Activated naive CD8-positive, alpha-beta T cell treated with anti-CD3 and anti-CD28 coated beads, Interleukin-2, amount 10 ng/mL, durations not matched to agents 7 days and 5 days (primary cell): ENCODE measurements at places on chromosomes 11 and 22. TPM values are rescaled to one million over a fixed set of nuclear protein-coding genes. Genes with fewer than 3 reads are reported as not detected.

GRCh38 chr11:31247321-31247720, 122.2 kb downstream of the DCDC1 start:
- no peaks in the 10 kb centered on the region for H3K36me3 ChIP-seq
- H3K27ac ChIP-seq = no peak overlapping the region
- no peaks in the 10 kb centered on the region for H3K4me1 ChIP-seq
- no peaks in the 10 kb centered on the region for H3K27me3 ChIP-seq
- no peak for DNase-seq

- no peaks in the 10 kb centered on the region for H3K4me1 ChIP-seq
- H3K27ac ChIP-seq = no peak overlapping the region
- no peaks in the 10 kb centered on the region for H3K27me3 ChIP-seq
- H3K36me3 ChIP-seq = no peaks in the 10 kb centered on the region
- no peak for DNase-seq
Observed at GRCh38 chr11:56700914-56701485, 2.1 kb downstream of the OR9G1 start.

GRCh38 chr22:46657655-46657953, 37.4 kb downstream of the GRAMD4 start:
- DNase-seq = no peak
- H3K27ac ChIP-seq = no peak overlapping the region
- peaks cover 21% of the 10 kb centered on the region for H3K4me1 ChIP-seq
- H3K36me3 ChIP-seq = no peaks in the 10 kb centered on the region
- no peaks in the 10 kb centered on the region for H3K27me3 ChIP-seq
- H3K4me3 ChIP-seq = no peak overlapping the region

GRCh38 chr11:113270080-113270479, 44.3 kb upstream of the TTC12 start:
- peaks cover 5% of the 10 kb centered on the region for H3K27me3 ChIP-seq
- no peak for DNase-seq
- no peaks in the 10 kb centered on the region for H3K36me3 ChIP-seq
- no peak overlapping the region for H3K4me3 ChIP-seq
- H3K4me1 ChIP-seq = no peaks in the 10 kb centered on the region

DNA sequence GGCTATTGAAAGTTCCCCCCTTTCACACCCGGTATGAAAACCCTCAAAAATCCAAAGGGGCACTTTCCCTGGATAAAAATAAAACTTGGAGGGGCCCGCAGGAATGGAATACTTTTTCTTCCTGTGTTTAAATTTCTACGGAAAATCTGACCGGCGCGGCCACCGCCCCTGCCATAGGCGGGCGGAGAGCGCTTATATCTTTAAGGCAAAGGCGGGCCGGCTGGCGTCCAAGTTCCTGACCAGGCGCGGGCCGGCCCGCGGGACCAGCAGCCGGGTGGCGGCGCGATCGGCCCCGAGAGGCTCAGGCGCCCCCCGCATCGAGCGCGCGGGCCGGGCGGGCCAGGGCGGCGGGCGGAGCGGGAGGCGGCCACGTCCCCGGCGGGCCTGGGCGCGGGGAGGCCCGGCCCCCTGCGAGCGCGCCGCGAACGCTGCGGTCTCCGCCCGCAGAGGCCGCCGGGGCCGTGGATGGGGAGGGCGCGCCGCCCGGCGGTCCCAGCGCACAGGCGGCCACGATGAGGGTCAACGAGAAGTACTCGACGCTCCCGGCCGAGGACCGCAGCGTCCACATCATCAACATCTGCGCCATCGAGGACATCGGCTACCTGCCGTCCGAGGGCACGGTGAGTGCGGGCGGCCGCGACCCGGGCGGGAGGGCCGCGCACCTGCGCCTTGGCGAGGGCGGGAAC, at the start of gene ANO1:
Gene ANO1 (plus strand): TSS at position 223 of the 686 bp plus-strand sequence. CDS start 290 bp downstream, at position 513.
- peaks cover 46% of the 10 kb centered on the region for H3K27me3 ChIP-seq
- peaks cover 3% of the 10 kb centered on the region for H3K4me1 ChIP-seq
- no peak within 1 kb of the TSS for H3K4me3 ChIP-seq
- H3K27ac ChIP-seq = no peak within 1 kb of the TSS
- H3K36me3 ChIP-seq = no peaks in the 10 kb centered on the region

- DNase-seq = no peak
- H3K36me3 ChIP-seq = no peaks in the 10 kb centered on the region
- peaks cover 4% of the 10 kb centered on the region for H3K27me3 ChIP-seq
- no peaks in the 10 kb centered on the region for H3K4me1 ChIP-seq
- no peak overlapping the region for H3K4me3 ChIP-seq
- no peak overlapping the region for H3K27ac ChIP-seq
Observed at GRCh38 chr11:17641792-17642350, 77.5 kb upstream of the MYOD1 start.

The UPK2 gene
- total RNA-seq = not detected

- no peaks in the 10 kb centered on the region for H3K36me3 ChIP-seq
- no peak overlapping the region for H3K4me3 ChIP-seq
- no peaks in the 10 kb centered on the region for H3K4me1 ChIP-seq
Observed at GRCh38 chr11:134575504-134576230, 163.6 kb upstream of the B3GAT1 start.

DNA sequence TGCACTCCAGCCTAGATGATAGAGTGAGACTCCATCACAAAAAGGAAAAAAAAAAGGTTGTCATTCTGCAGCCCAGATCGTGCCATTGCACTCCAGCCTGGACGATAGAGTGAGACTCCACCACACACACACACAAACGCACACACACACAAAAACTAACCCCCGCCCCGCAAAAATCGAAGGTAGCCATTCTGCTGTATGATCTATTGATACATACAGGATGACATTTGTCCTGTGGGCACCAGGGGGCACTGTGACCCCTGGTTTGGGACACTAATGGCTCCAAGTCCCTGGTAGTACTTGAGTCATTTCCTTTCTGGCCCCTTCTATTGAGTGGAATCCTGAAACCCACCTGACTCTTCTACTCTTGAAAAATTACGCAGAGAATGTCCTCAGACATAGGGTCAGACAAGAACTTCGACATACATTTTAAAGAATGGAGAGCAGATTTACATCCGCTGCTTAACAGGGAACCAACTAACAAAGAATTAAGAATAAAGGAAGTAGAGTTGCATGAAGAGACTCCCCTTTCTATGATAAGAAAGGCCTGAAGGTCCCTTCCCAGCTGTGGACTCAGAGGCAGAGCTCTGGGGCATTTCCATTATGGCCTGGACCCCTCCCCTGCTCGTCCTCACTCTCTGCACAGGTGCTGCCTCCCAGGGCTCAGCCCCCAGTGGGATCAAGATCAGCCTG, 35.0 kb upstream of the PRAME start:
- peak; percentile 68 for DNase-seq
- no peak overlapping the region for H3K4me3 ChIP-seq
- H3K36me3 ChIP-seq = no peaks in the 10 kb centered on the region
- no peak overlapping the region for H3K27ac ChIP-seq
- peaks cover 5% of the 10 kb centered on the region for H3K4me1 ChIP-seq

- peak overlapping the region; percentile 93 for H3K27ac ChIP-seq
- peaks cover 73% of the 10 kb centered on the region for H3K4me1 ChIP-seq
- H3K36me3 ChIP-seq = peaks cover 45% of the 10 kb centered on the region
- no peaks in the 10 kb centered on the region for H3K27me3 ChIP-seq
- DNase-seq = no peak
- peak overlapping the region; percentile 92 for H3K4me3 ChIP-seq
Observed at GRCh38 chr22:37219533-37219932, 7.3 kb upstream of the SSTR3 start.

DNA sequence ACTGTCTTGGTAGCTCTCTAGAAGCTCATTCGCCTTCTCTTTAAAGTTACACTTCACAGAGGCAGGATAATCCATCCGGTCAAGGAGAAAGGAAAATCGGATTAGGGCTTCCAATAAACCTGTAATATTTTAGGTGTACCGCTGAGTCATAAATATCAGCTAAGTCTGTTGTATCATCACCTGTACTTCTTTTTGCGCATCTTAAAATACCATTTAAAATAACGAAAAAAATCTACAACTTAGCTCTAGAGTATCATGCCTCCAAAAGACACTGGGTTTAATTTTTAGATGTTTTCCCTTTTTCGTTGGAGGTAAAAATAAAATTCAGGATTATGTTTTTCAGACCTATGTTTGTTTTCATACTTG, 41.5 kb upstream of the INCENP start:
- no peaks in the 10 kb centered on the region for H3K36me3 ChIP-seq
- peaks cover 4% of the 10 kb centered on the region for H3K27me3 ChIP-seq
- DNase-seq = no peak
- no peak overlapping the region for H3K27ac ChIP-seq
- H3K4me1 ChIP-seq = peaks cover 7% of the 10 kb centered on the region

The ANGPTL5 gene
- total RNA-seq = not detected

GRCh38 chr22:47589271-47590250, 827.1 kb downstream of the TBC1D22A start:
- DNase-seq = no peak
- no peaks in the 10 kb centered on the region for H3K27me3 ChIP-seq
- H3K4me3 ChIP-seq = no peak overlapping the region

GRCh38 chr22:27801616-27802345, at the start of gene MN1:
Gene MN1 (minus strand): TSS chr22:27801756. CDS start chr22:27800543, 1,213 bp downstream.
- no peaks in the 10 kb centered on the region for H3K36me3 ChIP-seq
- peak; percentile 61 for DNase-seq
- peaks cover 9% of the 10 kb centered on the region for H3K4me1 ChIP-seq

The POU2AF3 gene
- total RNA-seq = not detected

The VSIG10L2 gene
- total RNA-seq = not detected

GRCh38 chr22:39179401-39179827, 26.9 kb upstream of the CBX7 start:
- H3K36me3 ChIP-seq = no peaks in the 10 kb centered on the region
- no peak overlapping the region for H3K4me3 ChIP-seq
- H3K27me3 ChIP-seq = no peaks in the 10 kb centered on the region
- DNase-seq = no peak
- H3K4me1 ChIP-seq = peaks cover 17% of the 10 kb centered on the region
- H3K27ac ChIP-seq = no peak overlapping the region

The SCN4B gene
- 0.17 TPM for total RNA-seq

The SEPTIN3 gene
- total RNA-seq = 0.31 TPM

The APOC3 gene
- total RNA-seq = not detected

- no peak for DNase-seq
- H3K4me3 ChIP-seq = no peak overlapping the region
- H3K27me3 ChIP-seq = peaks cover 29% of the 10 kb centered on the region
Observed at GRCh38 chr11:93917673-93918072, 67.3 kb upstream of the VSTM5 start.

The RTN4RL2 gene
- 1.6 TPM for total RNA-seq

The KCNE3 gene
- total RNA-seq = 0.19 TPM

The SLC35F2 gene
- total RNA-seq = 5.3 TPM

GRCh38 chr22:29339381-29340235, 24.1 kb upstream of the RASL10A start:
- no peaks in the 10 kb centered on the region for H3K4me1 ChIP-seq
- no peak overlapping the region for H3K27ac ChIP-seq

The BIK gene
- 0.64 TPM for total RNA-seq

The MRGPRE gene
- total RNA-seq = not detected

GRCh38 chr11:27467181-27467913, 5.2 kb downstream of the LGR4 start:
- H3K27ac ChIP-seq = no peak overlapping the region
- no peak for DNase-seq
- H3K4me3 ChIP-seq = no peak overlapping the region
- peaks cover 41% of the 10 kb centered on the region for H3K27me3 ChIP-seq
- no peaks in the 10 kb centered on the region for H3K4me1 ChIP-seq
- no peaks in the 10 kb centered on the region for H3K36me3 ChIP-seq

DNA sequence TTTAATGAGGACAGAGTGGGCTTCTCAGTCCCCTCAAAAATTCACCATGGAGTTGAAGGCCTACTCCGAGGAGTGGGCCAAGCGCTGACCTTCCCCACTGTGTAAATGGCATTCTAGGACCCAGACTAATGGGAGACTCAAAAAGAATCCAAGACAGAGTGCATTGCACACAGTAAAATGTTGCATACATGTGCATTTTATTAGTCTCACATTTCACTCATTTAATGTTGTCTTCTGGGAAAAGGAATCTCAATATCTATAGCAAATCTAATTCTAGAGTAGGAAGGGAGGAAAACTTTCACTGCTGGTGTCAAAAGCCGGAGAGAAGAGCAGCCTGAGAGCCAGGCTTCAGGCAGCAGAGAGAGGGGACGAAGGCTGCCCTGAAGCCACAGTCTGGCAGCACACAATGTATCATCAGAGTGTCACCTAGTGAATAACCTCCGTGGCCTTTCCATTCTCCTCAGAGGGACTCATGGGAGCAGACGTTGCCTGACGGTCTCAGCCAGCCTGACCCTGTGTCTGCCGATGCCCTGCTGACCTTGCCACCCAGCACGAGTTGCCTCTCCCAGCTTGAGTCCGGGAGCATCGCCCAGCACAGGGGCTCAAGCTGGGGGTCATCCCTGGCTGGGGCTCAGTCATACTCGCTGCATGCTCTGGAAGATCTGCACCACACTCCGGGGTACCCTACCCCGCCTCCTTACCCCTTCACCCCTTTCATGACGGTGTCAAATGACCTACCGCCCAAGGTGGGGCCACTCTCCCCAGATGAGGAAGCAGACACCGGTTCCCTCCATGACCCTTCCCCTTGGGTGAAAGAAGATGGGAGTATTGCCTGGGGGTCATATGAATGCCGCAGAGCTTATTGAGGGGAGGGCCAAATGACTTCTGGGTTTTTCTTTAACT, 12.9 kb upstream of the POU2AF3 start:
- DNase-seq = no peak
- H3K27ac ChIP-seq = no peak overlapping the region
- H3K27me3 ChIP-seq = peaks cover 6% of the 10 kb centered on the region

The ZBTB16 gene
- 14.6 TPM for total RNA-seq

The DGAT2 gene
- 0.86 TPM for total RNA-seq

DNA sequence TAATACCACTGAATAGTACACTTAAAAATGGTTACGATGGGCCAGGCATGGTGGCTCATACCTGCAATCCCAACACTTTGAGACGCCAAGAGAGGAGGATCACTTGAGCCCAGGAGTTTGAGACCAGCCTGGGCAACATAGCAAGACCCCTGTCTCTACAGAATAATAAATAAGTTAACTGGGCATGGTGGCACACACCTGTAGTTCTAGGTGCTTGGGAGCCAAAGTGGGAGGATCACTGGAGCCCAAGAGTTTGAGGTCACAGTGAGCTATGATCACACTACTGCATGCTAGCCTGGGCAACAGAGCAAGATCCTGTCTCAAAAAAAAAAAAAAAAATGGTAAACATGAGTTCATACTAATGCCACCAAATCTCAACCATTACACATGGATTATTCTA, 61.3 kb downstream of the CD6 start:
- H3K27me3 ChIP-seq = no peaks in the 10 kb centered on the region
- H3K27ac ChIP-seq = no peak overlapping the region
- no peak for DNase-seq
- H3K36me3 ChIP-seq = peaks cover 26% of the 10 kb centered on the region

- peaks cover 28% of the 10 kb centered on the region for H3K36me3 ChIP-seq
- H3K4me1 ChIP-seq = peaks cover 47% of the 10 kb centered on the region
- no peaks in the 10 kb centered on the region for H3K27me3 ChIP-seq
- no peak for DNase-seq
- H3K4me3 ChIP-seq = peak overlapping the region; percentile 70
Observed at GRCh38 chr22:40182231-40182835, 4.6 kb downstream of the TNRC6B start.

The KCNJ4 gene
- total RNA-seq = not detected
